NCI-H2107 (cell line): ENCODE measurements at places on chromosomes 6 and 20.

DNA sequence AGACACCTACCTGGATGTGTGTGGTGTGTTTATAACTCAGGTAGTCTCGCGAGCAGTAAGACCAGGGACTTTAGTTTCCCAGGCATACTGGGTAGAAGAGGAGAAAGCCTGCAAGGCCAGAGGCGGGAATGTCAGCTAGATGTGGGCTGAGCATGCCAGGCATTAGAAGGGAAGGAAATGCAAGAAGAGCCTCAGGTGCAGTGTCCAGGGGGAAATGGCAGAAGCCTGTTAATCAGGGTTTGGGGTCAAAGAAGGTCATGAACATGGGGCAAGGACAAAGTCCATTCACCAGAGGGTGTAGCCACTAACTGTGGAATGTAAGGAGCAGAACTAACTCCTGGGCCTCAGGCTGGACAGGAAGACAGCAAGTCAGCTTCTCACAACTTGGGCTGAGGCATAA lies 305.0 kb downstream of the SMOC2 start:
- DNase-seq: no peak

DNA sequence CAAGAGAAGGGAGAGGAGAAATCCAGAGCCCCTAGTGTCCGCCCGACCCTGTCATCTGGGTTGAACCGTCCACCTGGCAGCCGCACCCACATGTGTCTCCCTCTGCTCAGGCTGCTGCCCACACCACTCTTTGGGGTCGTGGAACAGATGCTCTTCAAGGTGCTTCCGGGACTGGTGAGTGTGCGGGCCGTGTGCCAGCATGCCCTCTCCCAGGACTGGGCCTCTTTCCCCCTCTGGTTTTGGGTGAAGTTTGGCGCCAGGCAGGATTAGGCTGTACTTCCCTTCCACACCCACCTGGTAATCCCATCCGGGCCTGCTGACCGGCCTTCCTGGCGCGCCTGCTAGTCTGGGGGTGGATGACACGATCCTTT lies 7.9 kb downstream of the BPIFB3 start:
- DNase-seq: no peak

- DNase-seq: no peak
Measured at GRCh38 chr20:36861875-36862801, 13.8 kb upstream of the TLDC2 start.

DNA sequence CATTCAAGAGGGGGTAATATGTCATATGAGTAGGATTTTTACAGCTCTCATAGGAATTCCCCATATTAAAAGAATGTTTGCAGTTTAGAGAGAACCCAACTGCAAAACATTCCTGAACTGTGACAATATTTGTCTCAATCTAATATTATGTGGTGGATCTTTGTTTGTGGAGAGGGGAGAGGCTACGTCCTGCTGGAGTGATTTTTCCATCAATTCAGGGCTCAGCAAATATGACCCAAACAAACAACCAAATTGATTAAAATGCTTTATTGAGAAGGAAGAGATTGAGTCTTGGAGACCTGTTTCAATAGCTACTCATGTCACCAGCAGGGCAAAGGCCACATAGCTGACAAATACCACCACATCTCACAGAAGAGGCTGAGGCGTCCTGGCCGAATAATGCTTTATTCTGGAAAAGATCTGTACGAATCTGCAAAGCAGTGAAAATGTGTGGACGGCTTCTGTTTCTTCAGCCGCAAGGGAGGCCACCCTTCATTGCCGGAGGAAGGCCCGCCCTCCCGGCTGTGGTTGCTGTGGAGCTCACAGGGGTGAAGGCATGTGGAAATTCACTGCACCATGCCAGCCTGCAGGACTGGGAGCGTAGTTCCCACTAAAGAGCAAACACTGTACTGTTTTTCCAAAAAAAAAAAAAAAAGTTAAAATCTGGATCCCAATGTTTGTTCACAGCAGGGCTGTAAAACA lies 89.7 kb upstream of the QKI start:
- no peak for DNase-seq

GRCh38 chr20:52003415-52003814 lies 188.2 kb downstream of the ZFP64 start:
- DNase-seq: no peak

DNA sequence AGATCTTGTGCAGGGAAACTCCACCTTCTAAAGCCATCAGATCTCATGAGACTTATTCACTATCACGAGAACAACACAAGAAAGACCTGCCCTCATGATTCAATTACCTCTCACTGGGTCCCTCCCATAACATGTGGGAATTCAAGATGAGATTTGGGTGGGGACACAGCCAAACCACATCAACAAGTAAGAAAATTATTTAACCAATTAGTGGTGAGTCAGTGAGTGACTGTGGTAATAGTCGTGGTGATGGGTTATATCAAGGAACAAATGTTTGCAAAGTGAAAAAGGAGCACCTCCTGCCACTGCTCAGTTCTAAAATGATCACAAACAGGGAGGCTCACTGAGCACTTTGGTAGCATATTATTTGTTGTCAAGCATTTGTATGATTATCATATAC lies 20.6 kb downstream of the EPM2A start:
- no peak for DNase-seq

DNA sequence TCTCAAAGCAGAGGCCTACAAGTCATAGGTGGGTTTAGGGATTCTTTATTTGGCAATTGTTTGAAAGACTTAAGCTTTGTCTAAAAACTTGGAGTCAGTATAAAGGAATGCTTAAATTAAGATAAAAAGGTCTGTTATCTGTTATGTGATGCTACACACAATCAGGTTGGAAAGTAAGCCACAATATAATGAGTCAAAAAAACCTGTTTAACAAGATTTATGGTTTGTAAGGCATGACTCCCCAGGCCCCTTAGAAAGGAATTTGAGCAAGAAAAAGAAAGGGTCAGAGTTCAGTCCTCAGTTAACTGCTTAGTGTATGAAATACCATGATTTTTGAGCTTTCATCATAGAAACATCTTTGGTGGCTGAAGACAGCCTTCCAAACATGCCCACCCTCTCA lies 66.8 kb upstream of the HMGN3 start:
- no peak for DNase-seq

DNA sequence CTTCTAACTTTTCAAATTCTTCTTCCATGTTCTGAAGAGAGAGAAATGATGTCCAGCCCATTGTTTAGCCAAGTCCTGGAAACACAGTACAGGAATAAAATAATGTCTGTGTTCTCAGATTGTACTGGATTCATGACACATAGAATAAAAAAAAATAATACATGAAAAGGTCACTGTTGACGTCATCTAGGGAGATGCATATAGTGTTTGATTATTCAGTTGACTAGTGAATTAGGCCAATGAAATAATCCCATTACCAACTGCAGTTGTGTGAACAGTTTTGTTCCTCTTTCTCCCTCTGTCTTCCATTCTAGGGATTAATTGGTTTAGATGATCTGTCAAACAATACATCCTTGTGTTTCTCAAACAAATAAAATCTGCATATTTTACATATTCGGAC lies 222.8 kb downstream of the ALDH8A1 start:
- DNase-seq: no peak
